ENCODE measurements at places on chromosomes 2 and 18.

DNA sequence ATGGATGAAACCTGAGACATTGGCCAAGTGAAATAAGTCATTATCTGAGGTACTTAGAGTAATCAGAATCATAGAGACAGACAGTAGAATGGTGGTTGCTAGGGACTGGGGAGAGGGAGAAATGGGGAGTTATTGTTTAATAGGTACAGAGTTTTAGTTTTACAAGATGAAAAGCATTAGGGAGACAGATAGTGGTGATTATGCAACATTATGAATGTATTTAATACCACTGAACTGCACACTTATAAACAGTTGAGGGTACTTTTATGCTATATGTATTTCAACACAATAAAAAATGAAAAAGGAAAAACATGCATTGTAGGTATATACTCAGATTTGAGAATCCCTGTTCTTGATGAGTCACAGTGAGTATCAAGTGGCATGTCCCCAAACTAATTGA lies 59.7 kb downstream of the EPC2 start:
- no peak for DNase-seq

DNA sequence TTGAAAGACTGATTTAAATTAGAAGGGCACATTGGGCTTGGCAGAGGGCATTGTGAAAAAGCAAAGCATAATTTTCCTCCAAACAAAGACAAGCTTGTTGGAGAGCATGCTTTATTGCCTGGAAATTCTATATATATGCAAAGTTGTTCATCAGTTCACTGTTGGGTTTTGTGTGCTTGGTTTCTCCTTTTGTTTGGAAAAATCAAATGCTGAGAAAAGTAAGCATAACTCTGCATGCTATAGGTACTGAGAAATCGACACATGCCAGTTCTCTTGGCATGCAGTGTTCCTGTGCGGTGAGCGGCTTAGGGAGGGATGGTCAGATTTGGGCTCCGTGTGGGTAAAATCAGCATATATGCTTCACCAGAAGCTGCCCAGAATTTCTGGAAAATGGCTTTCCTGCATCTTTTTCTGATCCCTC lies 161.0 kb downstream of the RAPGEF4 start:
- no peak for DNase-seq

GRCh38 chr18:70058916-70059315 lies 111.2 kb upstream of the CD226 start:
- no peak for DNase-seq

- no peak for DNase-seq
Observed at GRCh38 chr2:228532233-228532632, 350.7 kb upstream of the SPHKAP start.

GRCh38 chr2:149213764-149214493 lies 116.5 kb upstream of the LYPD6 start:
- DNase-seq = no peak

DNA sequence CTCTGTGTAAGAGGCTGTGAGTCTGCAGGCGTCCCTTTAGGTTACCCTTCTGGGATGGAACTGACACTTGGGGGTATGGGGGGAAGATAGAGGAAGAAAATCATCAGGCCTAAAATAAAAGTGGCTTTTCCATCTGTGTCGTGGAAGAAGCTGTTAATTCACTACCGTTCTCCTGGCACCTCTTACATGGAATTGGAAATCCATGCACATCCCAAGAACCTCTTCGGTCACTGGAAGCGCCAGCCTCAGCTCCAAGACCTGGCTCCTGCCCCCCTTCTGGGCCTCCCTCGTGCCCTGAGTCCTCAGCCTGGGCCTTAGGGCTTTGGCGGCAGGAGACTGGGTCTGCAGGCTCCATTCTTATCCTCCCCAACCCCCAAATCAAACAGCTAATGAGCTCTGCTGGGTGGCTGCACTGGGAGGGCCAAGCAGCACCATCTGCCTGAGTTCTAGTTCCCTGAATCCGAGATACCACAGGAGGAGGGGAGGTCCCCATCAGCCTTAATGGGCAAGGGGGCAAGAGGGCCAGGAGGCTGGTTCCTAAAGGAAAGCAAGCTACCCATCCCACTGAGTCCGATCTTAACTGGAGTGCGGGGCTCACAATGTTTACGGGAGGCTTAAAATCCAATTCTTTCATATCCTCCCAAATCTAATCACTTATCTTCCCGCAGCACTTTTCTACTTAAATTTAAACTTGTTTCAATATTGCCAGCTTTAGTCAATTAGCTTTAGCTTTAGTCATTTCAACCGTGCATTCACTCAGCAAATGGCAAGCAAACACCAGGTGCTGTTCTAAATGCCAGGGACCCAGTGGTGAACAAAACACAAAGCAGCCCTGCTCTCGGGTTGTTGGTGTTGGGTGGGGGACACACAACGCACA lies 52.8 kb downstream of the FAM178B start:
- DNase-seq = no peak

DNA sequence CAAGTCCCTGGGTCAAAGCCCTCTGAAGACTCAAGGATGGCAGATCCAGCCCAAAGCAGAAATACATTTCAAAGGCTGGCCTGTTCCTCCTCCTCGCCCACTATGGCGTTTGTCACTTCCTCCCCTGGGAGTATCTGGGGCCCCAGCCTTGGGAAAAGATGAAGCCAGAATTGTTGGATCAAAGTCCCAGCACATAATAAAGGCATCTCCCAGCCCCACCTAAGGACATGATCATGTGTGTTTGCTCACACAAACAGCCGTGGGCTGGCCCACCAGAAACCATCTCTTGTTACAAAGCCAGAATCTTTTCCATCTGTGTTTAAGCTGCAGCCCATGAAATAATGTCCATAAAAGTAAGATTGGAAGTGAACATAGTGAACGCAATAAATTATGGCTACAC lies 50.1 kb upstream of the HAAO start:
- no peak for DNase-seq

DNA sequence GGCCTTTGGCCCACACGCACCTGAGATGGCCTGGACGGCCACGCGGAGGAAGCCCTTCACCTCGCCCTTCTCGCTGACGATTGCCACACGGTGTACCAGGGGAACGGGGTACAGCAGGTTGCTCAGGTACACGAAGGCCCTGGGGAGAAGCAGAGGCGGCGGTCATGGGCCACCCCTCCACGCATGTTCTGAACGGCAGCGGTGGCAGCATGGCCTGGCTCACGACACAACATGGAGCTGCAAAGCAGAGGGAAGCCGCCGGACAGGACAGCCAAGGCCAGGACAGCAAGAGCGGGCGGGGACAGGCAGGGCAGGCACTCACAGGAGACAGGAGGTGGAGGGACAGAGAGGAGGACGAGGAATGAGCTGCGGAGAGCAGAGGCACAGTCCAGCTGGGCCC lies 58.7 kb downstream of the AQP12A start:
- DNase-seq = no peak

DNA sequence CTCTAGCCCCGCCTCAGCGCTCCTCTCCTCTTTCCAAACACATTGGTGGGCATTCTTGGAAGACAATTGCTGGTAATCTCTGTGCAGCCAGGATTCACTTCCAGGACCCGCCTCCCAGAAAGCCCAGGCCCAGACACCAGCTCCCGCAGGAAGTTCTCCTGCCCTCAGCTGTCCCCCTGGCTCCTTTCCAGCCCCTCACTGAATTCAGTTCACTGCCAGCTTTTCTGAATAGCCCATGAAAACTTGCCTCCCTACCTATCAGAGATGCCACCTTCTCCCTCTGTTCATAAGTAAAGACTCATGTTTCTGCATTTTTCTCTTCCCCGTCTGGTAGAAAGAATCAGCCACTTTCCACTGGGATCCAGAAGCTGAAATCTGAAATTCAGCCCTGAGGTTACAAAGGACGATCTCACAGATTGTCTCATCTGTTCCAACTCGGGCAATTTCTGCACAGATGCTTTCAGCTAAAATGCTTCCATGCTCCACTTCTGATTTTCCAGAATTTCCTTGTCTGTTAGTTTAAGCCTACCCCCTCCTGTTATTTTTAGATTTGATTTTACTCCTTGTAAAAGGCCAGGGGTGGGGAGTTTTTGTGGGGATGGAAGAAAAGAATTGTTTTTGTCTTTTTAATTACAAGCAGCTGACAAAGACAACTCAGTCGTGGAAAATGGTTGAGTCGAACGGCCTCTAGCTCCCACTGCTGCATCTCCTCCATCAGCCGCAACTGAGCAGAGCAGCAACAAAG lies 98.1 kb downstream of the SP3 start:
- DNase-seq = no peak

GRCh38 chr2:64493788-64494187 lies 30.3 kb upstream of the AFTPH start:
- DNase-seq = no peak

DNA sequence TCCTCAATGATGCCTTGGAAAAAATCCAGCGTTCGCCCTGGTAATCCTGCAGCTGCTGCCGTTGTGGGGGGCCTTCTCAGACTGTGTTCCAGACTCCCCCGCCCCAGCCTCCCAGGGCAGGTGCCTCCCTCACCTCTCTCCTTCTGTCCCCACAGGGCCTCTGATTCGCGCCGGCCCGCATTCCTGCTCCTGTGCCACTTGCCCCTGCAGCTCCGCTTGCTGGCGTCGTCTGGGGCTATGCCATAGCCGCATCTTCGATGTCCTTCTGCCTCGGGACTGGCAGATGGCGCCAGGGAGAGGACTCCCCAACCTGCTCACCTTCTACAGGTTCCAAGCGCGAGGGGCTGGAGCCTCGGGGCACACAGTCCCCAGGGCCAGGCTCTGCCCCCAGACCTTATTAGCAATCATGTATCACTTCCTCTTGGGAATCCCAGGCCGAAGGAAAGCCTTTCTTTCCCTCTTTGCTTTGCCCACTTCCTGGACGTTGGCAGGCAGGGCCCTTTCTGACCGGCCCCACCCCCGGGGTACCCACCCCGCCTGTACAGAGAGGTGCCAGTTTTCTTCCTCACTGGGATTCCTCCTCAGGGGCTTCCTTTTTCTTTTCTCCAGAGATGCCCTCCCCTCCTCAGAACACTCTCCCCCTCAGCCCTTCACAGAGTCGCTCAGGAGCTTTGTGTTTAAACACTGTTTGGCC lies 4.4 kb downstream of the SPATA3 start:
- DNase-seq = no peak

DNA sequence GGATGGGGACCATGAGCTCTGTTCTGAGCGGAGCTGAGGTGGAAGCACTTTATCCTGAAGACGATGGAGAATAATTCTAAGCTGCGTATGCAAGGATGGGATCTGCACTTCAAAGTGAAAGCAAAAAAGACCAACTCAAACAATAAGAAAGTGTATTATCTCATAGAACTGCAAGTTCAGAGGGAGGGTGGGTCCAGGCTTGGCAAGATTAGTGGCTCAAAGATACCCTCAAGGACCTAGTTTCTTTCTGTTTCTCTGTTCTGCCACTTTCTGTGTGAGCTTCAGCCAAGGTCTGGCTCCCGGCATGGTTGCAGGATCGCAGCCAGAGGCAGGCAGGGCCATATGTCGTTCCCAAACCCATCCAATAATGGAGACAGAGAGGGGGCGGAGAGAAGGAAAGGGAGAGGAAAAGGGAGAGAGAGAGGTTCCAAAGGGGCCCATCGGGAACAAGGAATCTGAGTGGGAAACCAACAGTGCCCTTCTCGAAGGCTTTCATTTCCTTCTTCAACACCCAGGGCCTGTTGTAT lies 169.2 kb upstream of the NCK2 start:
- no peak for DNase-seq

GRCh38 chr2:223995569-223995968 lies 38.3 kb downstream of the MRPL44 start:
- DNase-seq = no peak

- no peak for DNase-seq
Observed at GRCh38 chr2:106859498-106859897, 26.5 kb downstream of the ST6GAL2 start.

- DNase-seq = no peak
Observed at GRCh38 chr2:203973000-203973399, 36.4 kb downstream of the ICOS start.

DNA sequence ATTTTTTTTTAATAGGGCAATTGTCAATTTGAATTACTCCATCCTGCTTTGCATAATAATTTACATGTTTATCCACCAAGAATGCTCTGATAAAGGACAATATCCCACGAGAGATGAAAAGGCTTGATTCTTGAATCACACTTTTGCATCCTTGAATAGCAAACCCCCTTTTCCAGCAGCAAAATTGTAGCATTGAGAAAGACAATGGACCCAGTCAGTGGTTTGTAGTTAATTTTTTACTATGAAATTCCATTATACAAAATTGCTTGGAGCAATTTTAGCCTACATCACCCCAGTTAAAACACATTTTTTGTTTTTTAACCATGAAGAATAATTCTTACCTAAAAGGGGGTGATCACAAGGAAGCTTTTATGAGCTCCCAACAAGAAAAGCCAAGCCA lies 255.1 kb downstream of the RND3 start:
- DNase-seq = no peak

- DNase-seq = no peak
Observed at GRCh38 chr2:233439191-233439590, 84.9 kb downstream of the DGKD start.

GRCh38 chr2:159002462-159003111 lies 34.1 kb downstream of the TANC1 start:
- no peak for DNase-seq

DNA sequence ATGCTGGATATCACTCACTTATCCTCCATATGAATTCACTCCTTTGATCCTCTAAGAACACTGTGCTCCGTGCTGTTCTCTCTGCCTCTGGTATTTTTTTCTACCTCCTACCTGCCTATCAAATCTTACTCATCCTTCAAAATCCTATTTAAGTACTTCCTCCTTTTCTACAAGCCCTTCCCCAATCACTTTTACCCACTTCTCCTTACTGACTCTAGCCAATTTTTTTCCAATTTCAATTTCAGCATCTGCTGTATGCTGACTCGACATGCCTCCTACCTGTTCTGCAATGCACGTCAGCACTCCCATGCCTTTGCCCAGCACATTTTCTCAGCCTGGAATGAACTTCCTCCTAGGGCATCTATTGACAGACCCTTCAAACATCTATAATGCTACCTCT lies 37.3 kb upstream of the LNPK start:
- DNase-seq = no peak

DNA sequence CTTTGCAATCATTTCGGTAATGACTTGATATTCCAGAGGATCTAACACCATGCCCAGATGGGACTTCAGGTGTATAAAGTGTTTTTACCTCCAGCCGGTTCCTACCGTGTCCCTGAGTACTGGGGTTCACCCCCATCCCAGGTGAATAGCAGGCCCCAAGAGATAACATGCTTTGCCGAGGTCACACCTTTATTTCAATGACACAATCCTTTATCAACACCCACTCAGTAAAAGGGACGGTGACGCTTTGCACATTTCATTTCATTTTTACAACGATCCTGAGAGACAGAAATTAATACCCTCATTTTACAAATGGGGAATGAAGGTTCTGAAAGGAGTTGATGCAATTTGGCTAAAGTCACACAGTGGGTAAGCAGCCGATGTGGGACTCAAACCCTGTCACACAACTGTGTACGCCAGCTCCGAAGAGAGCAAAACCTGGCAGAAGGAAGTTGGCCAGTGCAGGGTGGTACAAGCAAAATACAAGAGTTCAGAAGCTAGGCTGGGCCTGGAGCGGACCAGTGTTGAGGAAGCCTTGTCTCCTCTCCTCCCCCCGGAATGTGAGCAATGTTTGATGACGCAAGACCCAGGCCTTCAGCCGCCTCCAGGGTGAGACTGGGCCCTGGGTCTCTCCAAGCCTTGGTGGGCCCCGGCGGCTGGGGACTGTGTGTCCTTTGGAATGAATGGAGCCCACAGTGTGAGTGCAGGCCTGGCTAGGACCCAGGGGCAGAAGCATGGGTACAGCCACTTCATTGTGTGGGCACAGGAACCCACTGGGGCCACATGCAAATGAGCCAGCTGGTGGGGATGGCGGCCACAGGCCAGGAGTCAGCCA lies 139.6 kb upstream of the MYCN start:
- no peak for DNase-seq

- no peak for DNase-seq
Observed at GRCh38 chr2:16678964-16679363, 13.3 kb upstream of the CYRIA start.
